ENCODE measurements at places on chromosomes 7 and 10. TPM values are rescaled to one million over a fixed set of nuclear protein-coding genes. Genes with fewer than 3 reads are reported as not detected.

The AUTS2 gene
- 4.5 TPM for total RNA-seq

The SHH gene
- total RNA-seq = not detected

The TDRD1 gene
- 0.35 TPM for total RNA-seq

The FEZF1 gene
- total RNA-seq = not detected

All from activated naive CD4-positive, alpha-beta T cell treated with anti-CD3 and anti-CD28 coated beads, Interleukin-2, amount 10 ng/mL, durations not matched to agents 5 hours and 36 hours (primary cell).